ENCODE measurements at places on chromosomes 7 and 10.

- no peak for DNase-seq
Measured at GRCh38 chr10:68175949-68176348, 56.0 kb downstream of the ATOH7 start.

DNA sequence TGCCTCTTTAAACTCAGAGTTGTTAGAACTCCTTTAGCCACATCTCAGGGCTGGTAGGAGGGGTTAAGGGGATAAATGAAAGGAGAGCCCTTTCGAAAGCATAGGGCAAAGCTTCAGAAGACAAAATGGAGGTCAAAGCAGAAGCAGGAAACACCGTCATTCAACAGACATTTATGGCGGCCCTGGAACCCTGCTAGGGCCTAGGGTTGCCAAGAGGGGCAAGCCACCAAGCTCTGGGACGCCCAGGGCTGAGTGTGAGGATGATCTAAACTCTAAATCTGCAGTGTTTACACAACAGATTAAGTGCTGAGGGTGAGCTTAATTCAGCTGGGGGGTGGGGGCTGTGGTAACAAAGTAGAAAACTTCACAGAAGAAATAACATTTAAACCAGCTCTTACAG is 79.0 kb upstream of the NFE2L3 start:
- DNase-seq: no peak

DNA sequence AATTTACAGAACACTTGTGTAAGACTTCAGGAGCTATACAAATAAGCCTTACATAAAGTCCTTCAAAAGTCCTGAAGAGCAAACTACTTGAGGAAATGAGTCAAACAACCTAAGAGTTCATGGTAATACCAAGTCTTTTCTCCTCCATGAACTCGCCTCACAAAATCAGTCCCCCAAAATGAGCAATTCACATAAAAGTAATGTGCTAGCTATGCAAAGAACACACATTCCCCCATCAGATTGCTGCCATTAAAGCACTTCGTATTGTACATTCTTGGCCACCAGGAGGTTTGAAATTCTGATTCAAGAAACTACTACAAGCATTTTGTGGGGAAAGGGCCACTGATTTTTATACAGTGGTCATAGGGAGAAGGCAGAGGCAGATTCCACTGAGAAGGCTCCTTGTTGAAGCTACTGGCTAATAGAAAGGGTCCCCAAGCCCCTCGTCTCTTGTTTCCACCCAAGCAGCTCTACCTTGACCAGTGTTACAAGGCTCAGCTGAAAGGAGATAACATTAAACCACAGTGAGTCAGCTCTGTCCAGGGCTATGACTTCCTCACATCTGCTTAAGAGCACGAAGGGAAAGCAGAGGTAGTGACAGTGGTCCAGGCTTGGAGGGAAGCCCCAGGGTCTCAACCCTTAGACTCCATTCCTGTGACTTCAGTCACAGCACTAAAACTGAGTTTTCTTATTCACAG is 115.2 kb upstream of the CDK1 start:
- DNase-seq: no peak

DNA sequence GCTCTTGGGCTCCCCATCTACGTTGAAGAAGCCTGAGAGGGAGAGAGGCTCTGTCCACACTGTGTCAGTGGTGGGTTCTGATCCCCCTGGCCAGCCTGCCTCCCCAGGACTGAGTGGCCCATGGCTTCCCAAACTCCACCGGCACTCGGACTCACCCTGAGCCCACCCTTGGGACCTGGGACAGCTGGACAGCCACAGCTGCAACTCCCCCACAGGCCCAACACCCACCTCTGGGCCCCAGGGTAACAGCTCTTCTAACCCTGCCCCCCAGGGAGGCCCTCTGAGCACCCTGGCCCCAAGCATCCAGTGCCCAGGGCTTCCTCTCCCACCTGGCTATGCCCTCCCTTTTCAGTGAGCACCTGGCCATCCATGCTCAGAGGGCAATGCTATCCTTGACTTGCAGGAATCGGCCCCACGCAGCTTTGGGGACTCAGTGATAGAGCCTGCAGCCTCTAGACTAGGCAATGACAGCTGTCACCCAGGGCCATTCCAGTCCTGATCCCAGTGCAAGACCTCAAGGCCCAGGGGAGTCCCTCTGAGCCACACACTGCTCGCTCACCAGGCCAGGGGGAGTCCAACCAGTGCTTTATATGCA is 17.9 kb downstream of the OGDHL start:
- no peak for DNase-seq

DNA sequence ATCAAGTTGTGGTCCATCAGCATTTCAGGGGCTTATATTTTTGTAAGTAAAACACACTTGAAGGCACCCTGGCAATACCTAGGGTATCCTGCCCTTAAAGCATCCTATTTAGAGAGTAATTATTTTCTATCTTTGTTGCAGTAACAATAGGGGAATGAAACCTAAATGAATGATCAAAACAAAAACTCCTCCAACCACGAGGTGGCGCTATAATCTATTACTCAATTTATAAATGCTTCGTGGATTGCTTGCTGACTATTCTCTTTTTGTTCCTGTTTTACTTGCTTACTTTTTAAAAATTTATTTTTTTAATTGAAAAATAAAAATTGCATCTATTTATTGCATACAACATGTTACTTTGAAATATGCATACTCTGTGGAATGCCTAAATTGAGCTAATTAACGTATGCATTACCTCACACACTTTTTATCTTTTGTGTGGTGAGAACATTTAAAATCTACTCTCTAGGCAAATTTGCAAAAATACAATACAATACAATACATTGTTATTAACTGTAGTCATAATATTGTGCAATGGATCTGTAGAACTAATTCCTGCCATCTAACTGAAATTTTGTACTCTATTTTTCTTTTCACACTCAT is 147.7 kb upstream of the BMPER start:
- DNase-seq: no peak

DNA sequence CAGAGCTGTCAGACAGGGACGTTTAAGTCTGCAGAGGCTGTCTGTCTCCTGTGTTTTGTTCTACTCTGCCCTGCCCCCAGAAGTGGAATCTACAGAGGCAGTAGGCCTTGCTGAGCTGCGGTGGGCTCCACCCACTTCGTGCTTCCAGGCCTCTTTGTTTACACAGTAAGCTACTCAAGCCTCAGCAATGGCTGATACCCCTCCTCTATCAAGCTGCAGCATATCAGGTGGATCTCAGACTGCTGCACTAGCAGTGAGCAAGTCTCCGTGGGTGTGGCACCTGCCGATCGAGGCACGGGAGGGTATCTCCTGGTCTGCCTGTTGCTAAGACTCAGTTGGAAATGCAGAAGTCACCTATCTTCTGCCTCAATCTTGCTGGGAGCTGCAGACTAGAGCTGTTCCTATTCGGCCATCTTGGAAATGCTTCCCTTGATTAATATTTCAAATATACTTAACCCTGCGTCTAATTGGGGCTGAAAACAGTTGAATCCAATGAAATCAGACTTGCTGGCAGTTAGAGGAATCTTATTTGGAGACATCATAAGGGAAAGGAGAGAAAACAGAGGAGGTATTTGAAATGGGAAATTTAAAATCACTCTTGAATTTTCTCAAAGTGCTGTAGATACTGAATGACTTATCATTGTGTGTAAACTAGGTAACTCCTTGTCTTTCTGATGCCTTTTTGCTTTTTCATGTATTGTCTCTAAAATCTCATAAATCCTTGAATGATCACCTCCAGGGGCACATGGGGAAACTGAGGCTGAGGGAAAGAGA is 13.8 kb upstream of the CYP3A5 start:
- DNase-seq: no peak

DNA sequence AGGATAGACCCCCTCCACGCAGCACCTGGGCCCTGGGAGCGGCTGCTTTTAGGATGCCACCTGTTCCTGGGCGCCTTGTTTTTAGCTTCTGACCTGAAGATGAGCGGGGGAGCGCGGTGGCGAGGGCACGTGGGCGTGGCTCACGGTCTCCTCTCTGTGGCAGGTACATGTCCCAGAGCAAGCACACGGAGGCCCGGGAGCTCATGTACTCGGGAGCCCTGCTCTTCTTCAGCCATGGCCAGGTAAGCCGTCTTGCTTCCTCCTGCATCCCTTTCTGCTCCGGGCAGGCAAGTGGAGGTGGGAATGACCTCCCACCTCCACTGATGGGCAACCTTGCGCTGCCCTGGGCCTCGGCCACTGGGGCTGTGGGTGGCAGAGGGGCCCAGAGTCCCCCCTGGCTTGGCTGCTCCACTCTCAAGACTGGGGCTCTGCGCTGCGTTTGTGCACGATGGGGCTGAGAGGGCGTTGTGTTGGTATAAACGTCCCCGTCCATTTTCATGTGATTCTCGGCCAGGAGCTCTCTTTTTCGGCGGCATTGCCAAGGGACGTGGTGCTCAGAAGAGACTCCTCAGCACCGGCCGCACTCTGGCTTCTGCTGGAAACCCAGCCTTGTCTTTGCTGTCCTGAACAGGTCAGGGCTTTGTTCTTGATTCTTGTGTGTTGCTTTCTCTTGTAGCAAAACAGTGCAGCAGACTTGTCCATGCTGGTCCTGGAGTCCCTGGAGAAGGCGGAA is 9.7 kb downstream of the GET4 start:
- DNase-seq: no peak

DNA sequence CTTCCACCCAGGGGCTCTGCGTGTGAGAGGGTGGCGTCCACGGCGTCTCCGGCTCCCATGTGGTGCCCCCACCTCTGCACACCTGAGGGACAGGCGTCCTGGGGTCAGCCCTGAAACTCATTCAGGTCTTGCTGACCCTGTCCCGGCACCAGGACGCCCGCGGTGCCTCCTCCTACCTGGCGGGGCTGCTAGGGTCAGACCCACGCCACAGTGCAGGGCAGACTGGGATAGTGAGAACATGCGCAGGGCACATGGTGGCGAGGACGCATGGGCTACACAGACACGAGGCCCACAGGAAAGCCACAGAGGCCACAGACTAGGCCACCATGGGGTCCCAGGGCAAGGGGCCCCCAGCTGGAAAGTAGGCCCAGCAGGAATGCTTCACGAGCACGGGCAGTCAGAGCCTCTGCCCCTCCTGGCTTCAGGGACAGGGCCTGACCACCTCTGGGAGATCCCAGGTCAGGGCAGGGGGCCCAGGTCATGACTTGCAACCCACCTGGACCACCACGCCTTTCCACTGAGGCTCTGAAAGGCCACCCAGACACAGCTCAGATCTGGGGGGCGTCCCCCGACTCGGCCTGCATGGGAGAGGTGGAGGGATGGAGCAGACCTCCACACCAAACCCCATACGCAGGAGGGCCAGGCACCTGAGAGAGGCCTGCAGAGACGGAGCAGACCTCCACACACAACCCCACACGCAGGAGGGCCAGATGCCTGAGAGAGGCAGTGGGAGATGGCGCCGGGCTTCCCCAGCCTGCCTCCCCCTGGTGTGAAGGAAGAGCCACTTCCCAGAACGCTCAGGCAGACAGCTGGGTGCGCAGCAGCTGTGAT is 188.6 kb downstream of the ELFN1 start:
- DNase-seq: no peak

- no peak for DNase-seq
Measured at GRCh38 chr7:27303026-27303425, 60.4 kb downstream of the EVX1 start.

- peak; percentile 57 for DNase-seq
Measured at GRCh38 chr7:74657692-74658177, at the start of gene GTF2I. GTF2I (plus strand) TSS chr7:74657718; CDS start chr7:74689129, 31,411 bp downstream.

DNA sequence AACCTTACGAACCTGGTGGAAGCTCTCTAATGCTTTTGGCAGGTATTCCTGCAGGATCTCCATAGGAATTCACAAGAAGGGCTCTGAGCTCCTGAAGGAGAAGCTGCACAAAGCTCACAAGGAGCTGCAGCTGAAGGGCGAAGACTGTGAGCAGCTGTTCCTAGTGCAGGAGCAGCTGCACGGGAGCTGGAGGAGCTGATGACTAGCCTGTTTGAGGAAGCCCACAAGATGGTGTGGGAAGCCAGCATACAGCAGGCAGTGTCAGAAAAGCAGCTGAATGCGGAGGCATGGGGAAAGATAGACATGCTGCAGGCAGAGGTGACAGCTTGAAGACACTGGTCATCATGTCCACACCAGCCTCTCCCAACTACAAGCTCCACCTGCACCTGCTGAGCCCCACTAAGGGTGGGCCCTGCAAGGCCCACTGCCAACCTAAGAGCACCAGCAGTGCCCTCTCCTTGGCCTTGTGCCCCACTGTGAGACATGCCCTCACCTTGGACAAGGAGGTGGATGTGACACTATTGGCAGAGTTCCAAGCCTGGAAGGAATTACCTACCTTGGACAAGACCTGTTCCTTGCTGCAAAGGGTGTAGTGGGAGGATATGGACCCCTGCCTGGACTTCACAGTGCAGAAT is 250.6 kb downstream of the BBS9 start:
- DNase-seq: no peak

- DNase-seq: no peak
Measured at GRCh38 chr10:43862756-43863155, 214.1 kb upstream of the ZNF32 start.

DNA sequence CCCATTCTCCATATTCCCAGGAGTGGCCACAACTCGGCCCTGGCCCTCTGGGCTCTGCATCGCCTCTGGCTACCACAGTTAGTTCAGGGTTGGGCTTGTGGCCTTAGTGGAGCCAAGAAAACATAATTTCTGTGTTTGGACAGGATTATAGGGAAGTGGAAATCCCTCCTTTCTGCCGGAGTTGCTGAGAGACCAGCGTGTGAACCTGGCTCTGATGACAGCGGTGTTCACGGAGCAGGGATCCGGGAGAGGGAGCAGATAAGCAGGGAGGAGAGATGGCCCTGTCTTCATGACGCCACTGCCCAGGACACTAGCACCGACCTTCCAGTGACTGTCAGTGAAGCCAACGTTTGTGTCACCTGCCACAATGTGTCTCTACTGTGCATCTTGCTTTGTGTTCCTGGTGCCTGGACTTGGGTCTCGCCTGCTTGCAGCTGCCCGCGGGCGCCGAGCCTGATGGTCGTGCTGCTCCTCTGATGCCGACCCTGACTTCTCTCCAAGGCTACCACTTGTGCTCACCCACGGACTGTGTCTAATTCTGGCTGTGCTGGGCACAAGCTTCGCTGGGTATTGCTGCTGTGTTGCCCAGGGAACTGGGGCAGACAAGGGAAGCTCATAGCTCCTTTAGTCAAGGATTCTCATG is 67.0 kb upstream of the VIPR2 start:
- no peak for DNase-seq

DNA sequence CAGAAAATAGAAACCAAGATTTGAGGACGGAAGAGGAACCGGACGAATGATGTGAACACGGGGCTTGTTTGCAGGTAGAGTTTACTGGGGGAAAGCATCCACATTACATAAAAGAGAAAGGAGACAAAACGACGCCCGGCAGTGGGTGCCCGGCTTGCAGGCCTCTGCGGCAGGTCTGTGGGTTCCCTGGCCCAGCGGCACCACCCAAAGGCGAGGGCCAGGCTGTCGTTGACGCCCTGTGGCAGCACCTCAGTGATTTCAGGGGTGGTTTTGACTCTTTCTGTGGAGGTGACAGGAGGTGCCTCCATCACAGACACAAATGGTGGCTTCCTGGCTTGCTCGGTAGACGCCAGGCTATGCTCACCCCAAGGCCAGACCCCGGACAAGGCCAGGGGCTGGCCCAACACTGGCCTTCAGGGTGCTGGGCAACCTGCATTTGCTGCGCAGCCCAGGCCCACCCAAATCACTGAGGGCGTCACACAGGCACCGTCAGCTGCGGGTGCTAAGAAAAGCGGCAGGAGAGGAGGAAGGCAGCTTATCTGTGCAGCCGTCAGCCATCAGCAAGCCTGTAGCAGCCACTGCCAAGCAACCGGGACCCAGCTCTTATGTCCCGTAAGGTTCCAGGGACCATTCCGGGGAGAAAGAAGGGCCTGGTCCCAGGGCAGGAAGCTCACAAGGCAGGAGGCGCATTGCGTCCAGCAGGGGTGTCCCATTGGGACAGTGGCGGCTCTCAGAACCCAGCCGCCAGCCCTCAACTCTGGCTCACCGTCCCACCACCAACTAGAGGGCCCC is 230.3 kb downstream of the PTPRN2 start:
- no peak for DNase-seq

Data from activated naive CD4-positive, alpha-beta T cell treated with anti-CD3 and anti-CD28 coated beads, Interleukin-2, amount 50 U/mL, for 72 hours (primary cell).